NCI-H2171 (cell line): ENCODE measurements at places on chromosomes 1 and 21.

DNA sequence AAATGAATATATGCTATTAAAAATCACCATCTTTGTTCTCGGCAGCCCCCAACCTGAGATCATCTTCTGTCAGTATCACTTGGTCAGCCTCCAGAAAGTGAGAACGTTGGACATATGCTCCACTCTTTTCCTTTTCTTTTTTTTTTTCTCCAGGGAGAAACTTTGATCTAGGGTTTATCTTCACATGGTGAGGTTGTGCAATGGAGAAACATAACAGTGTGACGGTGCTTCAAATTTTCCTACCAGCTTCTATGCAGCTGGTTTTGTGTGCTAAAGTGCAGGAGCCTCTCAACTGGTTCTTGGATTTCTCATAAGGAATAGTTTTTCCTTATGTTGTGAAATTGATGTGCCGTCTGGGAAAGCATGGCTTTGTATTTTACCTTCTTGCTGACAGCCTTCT is 1202.9 kb downstream of the NCAM2 start:
- no peak for DNase-seq

DNA sequence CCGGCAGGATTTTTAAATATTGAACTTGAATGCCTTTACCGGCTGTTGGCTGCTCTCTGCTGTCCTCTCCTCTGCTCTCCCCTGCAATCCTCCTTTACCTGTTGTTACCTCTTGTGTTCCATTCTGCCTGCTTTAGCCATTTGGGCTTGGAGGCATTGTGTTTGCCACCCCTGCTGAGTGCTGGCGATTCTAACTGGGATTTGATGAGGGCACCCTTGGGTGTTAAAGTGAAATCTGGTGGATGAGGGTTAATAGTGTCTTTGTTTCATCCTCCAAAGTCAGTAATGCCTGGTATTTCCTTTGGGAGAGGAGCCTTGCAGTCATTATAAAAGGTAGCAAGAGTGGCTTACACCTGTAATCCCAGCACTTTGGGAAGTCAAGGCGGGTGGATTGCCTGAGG is 9.9 kb downstream of the SZRD1 start:
- DNase-seq = no peak

GRCh38 chr1:151146072-151146411 is 389 bp downstream of the SEMA6C start:
- DNase-seq = no peak

DNA sequence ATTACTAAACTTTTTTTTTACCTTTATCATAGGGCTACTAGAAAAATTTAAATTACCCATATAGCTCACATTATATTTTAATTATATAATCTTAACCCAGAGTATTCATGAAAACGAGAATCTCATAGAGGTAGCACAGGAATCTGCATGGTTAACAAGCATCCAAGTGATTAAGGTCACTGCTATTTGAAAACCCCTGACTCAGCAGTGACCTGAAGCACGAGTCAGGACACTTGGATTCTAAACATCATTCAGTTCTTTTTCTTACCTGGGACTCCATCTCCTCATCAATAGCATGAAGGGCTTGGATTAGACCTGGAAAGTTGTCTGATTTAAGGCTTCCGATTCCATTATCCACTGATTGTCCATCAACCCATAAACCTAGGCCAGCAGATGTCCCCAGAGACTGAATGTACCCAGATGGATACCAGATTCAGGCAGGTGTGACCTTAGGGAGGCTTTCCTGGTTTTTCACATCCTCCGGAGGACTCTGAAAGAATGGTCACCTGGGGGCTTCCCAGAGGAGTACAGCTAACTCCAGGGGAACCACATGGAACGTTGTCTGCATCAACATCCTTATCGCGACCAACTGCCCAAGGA is 174.3 kb downstream of the SETD4 start:
- DNase-seq = no peak

GRCh38 chr1:150008699-150009098 is 1.8 kb downstream of the OTUD7B start:
- DNase-seq = no peak

DNA sequence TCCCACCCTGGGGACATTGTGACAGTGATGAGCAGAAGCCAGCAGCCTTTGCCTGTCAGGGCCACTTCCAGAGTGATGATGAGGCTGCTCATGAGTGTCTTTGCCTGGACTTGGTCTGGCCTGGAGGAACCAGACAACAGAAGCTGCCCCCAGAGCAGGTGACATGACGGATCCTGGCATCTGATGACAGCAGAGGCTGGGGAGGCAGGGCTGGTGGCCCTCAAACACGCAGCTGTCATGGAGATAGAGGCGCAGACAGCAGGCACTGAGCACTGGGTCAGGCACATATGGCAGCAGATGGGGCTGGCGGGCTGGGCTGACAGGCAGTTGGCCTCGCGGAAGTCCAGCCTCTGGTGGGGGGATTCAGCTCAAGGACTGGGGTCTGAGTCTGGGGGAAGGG is 66.4 kb upstream of the STUM start:
- no peak for DNase-seq

DNA sequence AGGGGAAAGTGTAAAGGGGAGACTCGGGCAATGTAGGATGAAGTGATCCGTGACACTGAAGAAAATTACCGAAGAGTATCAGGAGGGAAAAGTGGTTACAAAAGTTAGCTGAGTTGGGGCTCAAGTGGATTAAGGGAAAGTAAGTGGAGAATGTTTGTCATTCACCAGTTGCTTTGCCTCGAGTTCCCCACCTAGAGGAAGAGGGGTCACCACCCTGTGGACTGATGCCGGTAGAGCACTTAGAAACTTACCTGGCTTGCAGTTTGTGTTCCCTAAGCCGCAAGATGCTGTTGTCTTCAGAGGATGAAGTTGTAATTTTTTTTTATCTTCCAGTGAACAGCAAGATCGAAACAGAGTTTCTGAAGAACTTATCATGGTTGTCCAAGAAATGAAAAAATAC is 1.0 kb downstream of the PER3 start:
- DNase-seq = no peak

DNA sequence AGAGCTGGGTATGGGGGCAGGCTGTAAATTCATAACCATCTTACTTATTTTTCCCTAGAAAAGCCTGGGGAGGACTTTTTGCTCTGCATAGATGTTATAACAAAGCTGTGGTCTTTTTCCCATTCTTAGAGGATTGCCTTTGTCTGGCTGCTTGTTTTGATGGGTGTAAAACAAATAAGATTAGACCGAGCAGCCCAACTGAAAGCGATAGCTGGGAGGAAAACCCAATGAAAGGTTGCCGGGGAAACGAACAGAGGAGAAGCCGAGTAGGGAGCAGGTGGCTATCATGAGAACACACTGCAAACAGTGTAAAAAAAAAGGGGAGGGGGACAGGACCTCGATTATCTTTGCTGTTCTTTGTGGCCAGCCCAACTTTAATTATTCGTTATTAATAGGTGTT is 1.9 kb downstream of the ELAVL4 start:
- peak; percentile 76 for DNase-seq

GRCh38 chr21:22885079-22885478 is 1886.9 kb downstream of the NCAM2 start:
- DNase-seq = no peak

- no peak for DNase-seq
These were observed 23.7 kb downstream of the ATP1A1 start for GRCh38 chr1:116396769-116397168.

GRCh38 chr1:87598429-87598828 is 269.7 kb downstream of the LMO4 start:
- DNase-seq = no peak

DNA sequence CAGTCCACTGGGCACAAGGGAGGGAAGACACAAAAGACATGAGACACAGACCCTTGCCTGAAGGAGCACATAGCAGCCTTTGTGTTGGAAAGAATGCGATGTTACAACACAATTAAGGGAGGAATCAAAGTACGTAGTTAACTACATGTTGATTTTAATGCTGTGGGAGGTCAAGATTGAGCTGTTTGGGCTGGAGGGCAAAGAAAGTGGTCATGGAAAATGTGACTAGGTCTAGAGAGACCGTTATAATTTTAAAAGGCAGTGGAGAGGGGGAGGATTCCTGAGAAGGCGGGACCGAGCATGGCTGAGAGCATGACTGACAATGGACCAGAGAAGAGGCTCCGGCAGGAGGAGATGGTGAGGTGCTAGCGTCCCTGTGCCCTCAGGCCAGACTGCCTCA is 111.8 kb upstream of the ATP1A1 start:
- DNase-seq = no peak

DNA sequence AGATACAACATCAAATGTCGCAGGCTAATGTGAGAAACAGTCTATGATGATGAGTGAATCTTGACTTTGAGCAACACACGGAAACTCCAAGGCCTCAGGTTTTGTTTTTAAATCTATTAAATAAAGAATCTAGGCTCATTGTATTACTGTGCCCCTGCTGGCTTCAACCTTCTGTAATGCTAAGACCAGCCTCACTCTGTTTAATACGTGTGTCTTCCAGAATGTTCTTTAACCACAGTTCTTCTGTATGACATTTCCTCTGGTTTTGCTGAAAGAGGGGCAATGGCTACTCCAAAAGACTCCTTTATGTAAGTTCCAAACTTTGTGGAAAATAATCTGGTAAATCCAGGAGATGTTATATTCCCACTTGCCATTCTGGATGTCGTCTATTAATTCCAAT is 101.1 kb upstream of the TIAM1 start:
- DNase-seq = no peak
